ENCODE measurements at places on chromosomes 12 and 14.

DNA sequence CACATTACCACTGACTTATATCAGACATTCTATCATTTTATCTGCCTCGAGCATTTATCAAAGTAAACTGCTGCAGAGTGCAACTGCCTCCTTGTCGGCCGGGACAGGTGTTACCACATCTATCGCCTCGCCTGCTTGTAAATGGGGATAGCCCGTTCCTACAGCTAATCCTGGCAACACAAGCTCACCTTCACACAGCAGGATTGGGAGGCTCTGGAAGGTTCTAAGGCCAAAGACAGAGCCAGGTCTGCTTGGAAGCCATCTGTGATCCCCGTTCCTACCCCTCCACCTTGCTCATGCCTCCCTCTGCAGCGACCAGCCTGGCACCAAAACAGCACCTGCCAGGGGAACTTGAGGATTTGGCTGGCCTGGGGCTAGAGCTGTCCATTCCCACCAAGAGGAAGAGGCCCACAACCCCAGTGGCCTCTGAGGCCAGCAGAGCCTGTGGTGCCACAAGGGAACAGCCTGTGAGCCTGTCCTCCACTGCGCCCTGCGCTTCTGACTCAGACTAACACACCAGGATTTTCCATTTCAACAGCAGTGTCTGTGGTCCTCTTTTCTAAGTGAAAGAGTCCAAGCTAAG is 114.8 kb upstream of the DIO3 start:
- no peak for DNase-seq

- no peak for DNase-seq
Measured at GRCh38 chr12:130454296-130454695, 116.6 kb downstream of the PIWIL1 start.

DNA sequence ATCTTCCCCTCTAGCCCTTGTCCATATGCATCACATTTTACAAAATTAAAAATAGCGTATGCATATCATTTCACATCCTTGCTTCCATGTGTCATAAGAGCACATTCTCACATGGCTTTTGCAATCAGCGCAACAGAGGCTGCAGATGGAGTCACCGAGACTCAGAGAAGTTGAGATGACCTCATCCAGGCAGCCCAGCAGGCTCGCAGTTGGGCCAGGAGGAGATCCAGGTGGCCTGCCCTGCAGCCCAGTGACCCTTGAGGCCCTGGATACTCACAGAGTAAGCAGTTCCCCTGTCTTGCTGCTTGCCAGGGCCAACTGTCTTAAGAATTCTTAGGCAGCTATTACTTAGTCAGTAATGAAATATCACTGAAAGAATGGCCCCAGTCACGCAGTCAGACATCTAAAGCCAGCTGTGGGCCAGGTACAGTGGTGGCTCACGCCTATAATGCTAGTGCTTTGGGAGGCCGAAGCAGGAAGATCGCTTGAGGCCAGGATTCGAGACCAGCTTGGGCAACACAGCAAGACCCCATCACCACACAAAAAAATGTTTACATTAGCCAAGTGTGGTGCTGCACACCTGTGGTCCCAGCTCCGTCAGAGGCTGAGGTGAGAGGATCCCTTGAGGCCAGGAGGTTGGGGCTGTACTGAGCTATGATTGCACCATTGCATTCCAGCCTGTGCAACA is 9.1 kb downstream of the CAMKK2 start:
- no peak for DNase-seq

- DNase-seq: no peak
Measured at GRCh38 chr12:113735131-113735530, 231.0 kb downstream of the RBM19 start.

- no peak for DNase-seq
Measured at GRCh38 chr14:95407354-95407753, 87.6 kb upstream of the CLMN start.

GRCh38 chr14:54738009-54738408 is 164.6 kb downstream of the GCH1 start:
- no peak for DNase-seq

- DNase-seq: peak; percentile 72
Measured at GRCh38 chr14:30214461-30215090, 286.9 kb upstream of the PRKD1 start.

DNA sequence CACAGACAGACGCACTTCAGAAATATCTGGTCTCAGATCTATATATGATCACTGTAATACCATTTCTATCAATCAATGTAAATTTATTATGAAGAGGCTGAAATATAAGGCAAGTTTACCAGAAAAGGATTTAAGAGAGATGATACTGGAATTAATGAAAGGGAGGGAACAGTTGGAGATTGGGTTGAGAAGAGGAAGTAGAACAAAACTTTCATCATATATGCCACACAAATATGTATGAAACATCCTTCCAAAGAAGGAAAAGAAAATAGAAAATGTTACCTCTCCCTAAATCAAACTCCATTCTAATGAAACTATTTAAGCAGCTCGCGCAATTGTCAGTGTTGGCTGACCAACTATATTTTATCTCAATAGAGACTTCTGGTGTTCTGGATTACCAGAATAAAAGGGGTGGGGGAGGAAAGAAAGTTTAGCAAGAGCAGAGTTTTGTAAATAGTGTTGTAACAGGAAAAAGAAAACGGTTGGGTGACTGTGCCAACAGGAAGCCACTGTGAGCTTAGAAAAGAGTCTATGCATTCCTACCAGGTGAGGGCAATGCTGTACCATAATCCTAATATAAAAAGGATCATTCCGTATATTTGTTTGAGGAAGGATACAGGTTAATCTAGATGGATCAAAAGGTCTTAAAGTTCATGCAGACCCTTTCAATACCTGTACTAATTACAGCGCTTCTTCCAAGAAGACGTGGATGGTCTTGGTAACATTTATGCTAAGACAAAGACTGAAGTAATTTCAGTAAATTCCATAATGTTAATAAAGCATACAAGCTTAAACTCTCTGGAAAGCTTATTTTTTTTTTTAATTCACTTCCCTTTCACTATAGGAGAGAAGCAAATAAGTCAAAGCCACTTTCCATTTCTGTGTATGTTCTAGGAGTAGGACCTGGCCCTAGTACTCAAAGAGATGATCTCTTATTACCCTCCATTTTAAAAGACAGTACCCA is 14.5 kb upstream of the LLPH start:
- peak; percentile 12 for DNase-seq

GRCh38 chr14:67503331-67503730 is 14.8 kb upstream of the TMEM229B start:
- no peak for DNase-seq

- DNase-seq: no peak
Measured at GRCh38 chr12:58934528-58934927, 14.2 kb upstream of the LRIG3 start.

GRCh38 chr14:67240168-67240932 is 885 bp upstream of the PALS1 start:
- DNase-seq: peak; percentile 66

DNA sequence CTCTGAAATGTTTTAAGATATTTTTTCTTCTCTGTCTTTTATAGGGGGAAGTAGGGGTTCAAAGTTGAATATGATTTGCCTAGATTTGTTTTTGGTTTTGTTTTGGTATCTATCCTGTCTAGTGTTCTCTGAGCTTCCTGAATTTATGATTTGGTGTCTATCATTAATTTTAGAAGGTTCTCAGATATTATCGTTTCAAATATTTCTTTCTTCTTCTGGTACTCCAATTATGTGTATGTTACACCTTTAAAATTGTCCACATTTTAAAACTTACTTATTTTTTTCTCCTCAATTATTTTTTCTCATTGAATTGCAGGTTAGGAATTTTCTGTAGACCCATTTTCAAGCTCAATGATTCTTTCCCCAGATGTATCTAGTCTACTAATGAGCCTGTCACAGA is 13.8 kb upstream of the DCN start:
- no peak for DNase-seq

DNA sequence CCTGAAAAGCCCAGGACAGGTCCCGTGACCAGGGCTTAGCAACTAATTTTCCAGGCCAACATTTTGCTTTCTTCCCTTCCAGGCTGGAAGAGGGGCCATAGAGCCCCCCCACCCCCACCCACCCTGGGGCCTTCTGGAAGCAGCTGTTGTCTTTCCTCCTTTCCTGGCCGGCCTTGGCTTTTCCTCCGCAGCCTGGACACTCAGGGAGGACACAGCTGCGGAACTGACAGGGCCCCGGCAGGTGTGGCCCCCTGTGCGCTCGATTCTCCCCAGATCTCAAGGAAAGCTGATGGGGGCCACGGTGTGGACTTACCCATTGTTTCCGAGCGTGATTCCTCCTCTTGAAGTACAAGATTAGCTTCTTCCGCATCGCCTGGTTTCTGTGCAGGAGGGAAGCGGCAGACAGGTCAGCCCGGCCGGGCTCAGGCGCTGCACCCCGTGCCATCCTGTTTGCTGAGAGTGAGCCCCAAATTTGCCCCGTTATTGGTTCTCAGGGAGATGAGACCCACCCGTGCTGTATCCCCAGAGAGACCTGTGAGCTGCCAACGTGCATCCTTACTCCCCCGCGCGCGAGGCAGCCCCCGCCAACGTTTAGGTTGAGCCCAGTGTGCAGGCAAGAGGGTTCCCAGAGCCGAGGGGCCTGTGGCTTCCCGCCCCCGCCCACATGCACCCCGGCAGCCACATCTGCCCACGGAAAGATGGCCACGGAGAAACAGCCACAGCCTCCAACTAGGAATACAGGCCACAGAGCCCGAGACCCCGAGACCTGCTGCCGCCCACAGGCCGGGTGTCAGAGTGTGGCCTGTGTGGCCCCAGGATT is 129.6 kb downstream of the NCOR2 start:
- no peak for DNase-seq

GRCh38 chr14:93286212-93286890 is 46.5 kb downstream of the BTBD7 start:
- no peak for DNase-seq

GRCh38 chr12:120265473-120266179 is at the start of gene PXN:
Gene PXN, minus strand, starts transcription at chr12:120265730. Its CDS starts 101 bp downstream, at chr12:120265629.
- peak; percentile 81 for DNase-seq

- no peak for DNase-seq
Measured at GRCh38 chr12:121613462-121613861, 12.9 kb upstream of the ORAI1 start.

DNA sequence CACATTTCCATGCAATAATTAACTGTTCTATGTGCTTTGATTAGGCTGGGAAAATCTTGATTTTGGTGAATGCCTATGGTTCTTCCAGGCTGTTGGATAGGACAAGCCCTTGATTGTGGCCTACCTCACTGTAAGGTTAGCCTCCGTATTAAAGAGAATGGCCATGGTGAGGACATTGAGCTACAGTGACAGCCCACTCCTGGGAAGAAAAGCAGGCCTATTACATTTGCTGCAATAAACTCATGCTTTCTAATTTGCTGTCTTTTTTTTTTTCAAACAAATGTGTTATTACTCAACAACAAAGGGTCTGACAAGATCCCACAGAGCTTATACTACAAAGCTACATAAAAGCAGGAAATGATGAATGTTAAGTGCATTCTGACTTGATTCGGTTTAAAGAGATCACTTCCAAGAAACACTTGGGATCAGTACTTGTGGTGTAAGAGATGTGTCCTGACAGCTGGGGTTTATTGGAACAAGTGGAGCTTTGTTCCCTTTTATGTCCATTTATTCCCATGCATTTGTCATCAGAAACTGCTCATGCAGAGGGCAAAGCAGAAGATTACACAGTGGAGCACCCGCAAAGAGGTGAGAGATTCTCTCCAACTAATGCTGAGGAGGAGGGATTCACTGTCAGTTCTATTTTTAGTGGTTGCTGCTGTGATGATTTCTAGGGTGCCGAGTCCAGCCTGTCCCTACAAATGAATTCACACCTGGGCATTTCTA is 29.1 kb upstream of the KCNK10 start:
- DNase-seq: peak; percentile 74

DNA sequence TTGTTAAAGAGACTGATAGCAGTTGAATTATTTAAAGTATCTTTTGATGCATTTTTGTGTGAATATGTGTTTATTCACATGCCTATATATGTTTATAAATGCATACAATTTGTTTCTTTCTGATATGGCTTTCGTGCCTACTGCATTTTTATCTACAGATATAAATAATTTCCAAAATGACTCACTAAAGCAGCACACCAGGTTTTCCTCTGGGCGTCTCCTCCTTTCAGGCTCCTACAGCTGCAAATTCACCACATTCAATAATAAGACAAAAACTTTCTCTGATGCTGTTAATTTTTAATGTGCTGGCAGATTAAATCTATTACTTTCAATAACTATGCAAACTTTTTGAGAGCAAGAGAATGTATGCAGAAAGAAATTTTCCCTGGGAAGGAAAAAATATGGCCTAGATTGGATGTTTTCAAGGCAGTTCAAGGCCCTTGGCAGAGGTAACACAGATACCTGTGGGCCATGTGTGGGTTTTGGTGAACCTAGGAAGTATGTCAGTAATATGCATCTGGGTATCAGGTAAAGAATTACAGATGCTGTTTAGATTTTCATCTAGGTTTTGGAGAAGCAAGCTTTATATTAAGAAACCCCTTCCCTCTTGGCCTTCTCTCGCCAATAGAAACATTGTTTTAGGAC is 381.8 kb downstream of the EGLN3 start:
- no peak for DNase-seq

GRCh38 chr14:92601757-92602417 is 88.3 kb downstream of the RIN3 start:
- no peak for DNase-seq

GRCh38 chr12:104953323-104953722 is 4.8 kb downstream of the SLC41A2 start:
- no peak for DNase-seq

- no peak for DNase-seq
Measured at GRCh38 chr14:60933920-60934655, 46.8 kb downstream of the TRMT5 start.

GRCh38 chr14:101364503-101365328 is 196.6 kb upstream of the DIO3 start:
- DNase-seq: no peak

GRCh38 chr14:92903359-92903758 is 19.6 kb upstream of the CHGA start:
- no peak for DNase-seq

DNA sequence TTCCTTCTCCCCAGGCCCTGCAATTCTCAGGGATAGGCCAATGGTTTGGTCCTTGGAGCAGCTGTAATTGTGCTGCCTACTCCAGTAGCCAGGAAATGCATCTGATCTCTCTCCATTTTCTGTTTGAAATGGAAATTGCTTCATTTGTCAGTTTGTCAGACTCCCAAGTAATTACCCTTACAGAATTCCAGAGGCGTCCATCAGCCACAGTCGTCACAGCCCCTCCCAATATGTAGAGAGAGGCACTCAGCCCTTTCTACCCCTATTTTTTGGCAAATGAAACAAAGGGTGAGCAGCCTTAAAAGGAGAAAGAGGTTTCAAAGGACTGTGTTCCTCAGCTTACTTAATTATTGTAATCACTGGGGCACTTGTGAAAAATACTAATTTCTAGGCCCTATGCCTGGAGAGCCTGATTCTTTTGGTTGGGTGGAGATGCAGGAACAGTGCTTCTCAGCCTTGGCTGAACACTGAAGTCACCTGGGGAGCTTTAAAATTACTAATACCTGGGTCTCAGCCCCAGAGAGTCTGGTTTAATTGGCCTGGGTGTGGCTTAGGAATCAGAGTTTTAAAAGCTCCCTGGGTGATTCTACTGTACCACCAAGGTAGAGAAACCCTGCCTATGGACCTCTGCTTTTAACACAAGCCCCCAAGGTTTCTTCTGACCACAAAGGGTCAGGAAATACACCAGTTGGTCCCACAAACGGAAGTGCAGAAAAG is 190.0 kb downstream of the EMP1 start:
- no peak for DNase-seq

GRCh38 chr14:93056840-93057585 is 58.7 kb downstream of the ITPK1 start:
- no peak for DNase-seq

GRCh38 chr12:115075552-115076170 is 391.7 kb upstream of the TBX3 start:
- no peak for DNase-seq

- DNase-seq: no peak
Measured at GRCh38 chr12:32549675-32550079, 129.4 kb upstream of the DNM1L start.

GRCh38 chr14:54564071-54564867 is 2.7 kb upstream of the SAMD4A start:
- DNase-seq: peak; percentile 37
